Stimulated activated CD8-positive, alpha-beta memory T cell treated with anti-CD3 and anti-CD28 coated beads, Interleukin-15, amount 100 ng/mL, for 48 hours (primary cell): ENCODE measurements at places on chromosomes 13 and 19.

DNA sequence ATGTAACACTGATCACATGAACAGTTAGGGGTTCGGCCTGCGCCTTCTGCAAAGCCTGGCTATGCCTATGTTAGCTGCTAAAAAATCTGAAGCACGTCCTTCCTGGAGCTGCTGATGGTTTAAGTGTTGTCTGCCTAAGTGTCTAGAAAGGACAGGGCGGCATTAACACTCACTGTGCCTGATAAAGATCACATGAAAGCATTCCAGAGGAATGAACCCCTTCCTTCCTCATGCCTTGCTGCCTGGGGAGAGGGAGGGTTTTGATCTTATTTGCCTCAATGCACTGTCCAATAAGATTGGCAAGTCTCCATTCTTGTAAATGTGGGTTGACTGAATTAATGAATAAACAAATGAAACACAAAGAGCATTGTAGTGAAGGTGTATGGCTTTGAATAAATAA lies 5.2 kb downstream of the DOCK9 start:
- no peak for DNase-seq

- DNase-seq = no peak
These were observed 7.0 kb upstream of the WBP4 start for GRCh38 chr13:41054212-41054877.

GRCh38 chr13:79767126-79767525 lies 286.2 kb downstream of the NDFIP2 start:
- no peak for DNase-seq

DNA sequence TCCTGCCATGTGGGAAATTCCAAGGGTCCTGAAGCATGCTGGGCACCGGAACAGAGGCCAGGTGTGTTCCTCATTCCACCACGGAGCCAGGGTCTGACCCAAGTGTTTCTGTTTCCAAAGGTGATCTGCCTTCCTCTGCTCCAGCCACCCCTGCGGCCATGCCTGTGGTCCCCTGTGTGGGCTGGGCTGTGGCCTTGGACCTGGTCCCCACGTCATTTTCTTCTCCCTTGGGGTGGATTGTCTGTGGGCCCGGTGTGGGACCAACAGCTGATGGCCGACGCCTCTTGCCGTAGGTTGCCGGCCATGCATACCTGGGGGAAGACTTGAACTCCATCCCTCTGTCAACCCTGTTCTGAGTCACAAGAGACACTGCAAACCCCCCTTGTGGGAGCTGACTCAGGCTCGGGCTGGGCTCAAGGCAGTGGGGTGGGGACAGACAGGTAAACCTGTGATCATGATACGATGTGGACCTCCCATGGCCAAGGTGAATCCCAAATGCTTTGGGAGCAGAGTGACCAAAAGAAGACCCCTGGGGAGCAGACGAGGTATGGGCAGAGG lies 35.0 kb downstream of the ATP11A start:
- DNase-seq = no peak

GRCh38 chr19:33781996-33782395 lies 14.7 kb upstream of the KCTD15 start:
- DNase-seq = no peak

- no peak for DNase-seq
These were observed 16.4 kb upstream of the C19orf33 start for GRCh38 chr19:38287604-38288003.

GRCh38 chr19:33813391-33814101 lies 16.9 kb downstream of the KCTD15 start:
- no peak for DNase-seq

GRCh38 chr19:56507446-56508289 lies at the start of gene ZNF471:
ZNF471 (plus strand) TSS chr19:56507855; CDS start chr19:56511572, 3,717 bp downstream.
- DNase-seq = peak; percentile 82

GRCh38 chr13:86559901-86560300 lies 760.7 kb upstream of the SLITRK6 start:
- DNase-seq = no peak

GRCh38 chr19:46579361-46579879 lies 21.7 kb upstream of the CALM3 start:
- no peak for DNase-seq
